Nephron progenitor cell (in vitro differentiated cells): ENCODE measurements at places on chromosomes 7 and 10.

DNA sequence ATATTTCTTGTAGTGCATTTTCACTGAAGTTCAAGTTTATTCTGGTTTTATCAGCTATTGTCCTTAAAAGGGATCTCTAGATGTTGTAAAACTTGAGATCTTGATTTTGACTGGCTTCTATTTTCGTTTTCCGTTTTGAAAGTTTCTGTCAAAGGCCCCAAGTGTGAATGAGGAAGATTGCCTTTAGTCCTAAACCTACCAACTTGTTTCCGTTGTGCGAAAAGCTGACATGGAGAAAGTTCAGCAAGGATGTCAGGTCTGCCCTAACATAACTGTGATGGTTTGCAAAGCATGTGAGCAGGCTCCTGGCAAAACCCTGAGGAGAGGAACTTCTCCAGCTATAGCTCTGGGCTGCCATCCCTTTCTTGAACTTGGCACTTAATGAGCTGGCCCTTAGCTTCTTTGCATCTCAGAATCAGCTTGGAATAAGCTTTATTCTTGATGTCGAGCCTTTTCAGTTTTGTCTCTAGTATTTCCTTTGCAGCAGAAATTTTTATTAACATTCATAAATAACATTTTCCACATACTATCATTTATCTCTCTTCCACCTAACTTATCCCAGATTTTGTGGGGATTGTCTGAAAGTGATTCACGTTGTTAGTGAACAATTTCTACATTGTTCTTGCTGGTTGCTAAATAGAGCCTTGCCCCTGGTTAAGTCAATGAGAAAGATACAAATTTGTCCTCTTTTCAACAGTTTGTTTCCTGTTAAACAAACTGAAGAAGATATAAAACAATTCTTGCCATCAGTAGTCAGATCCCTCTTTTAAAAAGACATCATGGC lies 559.4 kb downstream of the SUGCT start:
- DNase-seq = no peak

DNA sequence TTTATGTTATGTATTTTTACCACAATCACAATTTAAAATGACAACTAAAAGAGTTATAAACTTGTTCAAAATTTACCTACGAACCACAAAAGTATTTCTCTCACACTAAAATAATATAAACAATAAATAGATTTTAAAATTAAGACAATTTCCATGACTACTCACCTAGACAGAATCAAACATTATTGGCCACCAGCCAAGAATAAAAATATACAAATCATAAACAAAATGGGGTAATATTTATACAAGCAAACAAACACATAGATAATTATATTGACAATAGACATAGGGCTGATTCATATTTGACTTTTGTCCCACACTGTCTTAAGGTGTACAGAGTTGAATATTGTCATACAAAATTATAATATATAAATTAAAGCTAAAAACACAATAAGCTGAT lies 119.6 kb upstream of the ZNF92 start:
- DNase-seq = no peak

DNA sequence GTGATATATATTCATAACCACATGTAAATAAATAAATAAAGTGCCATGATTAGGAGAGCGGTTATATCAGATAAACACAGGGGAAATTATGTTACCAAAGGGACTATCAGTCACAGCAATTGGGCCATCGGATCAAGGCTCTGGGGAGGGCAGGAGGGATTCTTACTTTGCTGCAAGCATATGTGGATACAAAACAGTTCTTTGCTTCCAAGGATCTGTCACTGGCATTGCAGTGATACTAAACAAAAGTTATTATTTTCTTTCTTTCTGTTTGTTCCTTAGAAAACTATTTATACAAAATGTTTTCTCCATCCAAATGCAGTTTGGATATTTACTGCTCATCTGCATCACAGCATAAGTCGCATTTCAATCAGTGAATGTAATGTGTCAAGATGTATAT lies 188.4 kb upstream of the MGMT start:
- no peak for DNase-seq

DNA sequence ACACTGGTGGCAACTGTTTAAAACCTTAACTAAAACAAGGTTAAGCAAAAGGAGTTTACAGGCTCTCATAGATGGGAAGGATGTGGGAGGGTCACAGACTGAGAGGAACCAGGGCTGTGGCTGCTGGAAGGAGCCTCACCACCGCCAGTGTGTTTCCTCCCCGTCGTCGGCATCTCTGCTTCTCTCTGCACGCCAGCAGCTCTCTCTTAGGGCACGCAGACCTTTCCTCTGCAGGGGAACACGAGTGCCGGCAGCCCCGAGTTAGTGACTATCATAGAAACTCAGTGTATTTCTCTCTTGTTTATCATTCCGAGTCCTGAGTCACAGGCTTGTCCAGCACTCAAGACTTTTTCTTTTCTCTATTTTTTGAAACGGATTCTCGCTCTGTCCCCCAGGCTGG lies 8.1 kb upstream of the SH2D4B start:
- DNase-seq = no peak

DNA sequence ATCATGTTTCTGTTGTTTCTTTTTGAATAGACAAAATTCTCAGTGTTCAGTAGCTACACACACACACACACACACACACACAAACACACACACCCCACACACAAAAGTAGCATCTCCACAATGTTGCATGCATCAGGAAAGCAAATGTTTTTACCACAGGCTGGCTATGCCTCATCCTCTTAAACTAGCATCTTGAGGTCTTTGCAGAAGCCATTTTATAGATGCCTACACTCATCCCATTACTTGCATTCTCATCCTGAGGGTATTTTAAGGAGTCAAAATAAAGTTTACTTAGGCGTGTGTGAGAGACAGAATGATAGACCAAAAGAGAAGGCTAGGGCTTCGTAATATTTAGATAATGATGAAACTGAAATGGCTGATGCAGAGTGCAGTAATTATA lies 7.9 kb upstream of the INHBA start:
- no peak for DNase-seq

GRCh38 chr7:63039882-63040281 lies 958.8 kb upstream of the ZNF722 start:
- DNase-seq = no peak

GRCh38 chr7:40907286-40907685 lies 772.5 kb downstream of the SUGCT start:
- no peak for DNase-seq

DNA sequence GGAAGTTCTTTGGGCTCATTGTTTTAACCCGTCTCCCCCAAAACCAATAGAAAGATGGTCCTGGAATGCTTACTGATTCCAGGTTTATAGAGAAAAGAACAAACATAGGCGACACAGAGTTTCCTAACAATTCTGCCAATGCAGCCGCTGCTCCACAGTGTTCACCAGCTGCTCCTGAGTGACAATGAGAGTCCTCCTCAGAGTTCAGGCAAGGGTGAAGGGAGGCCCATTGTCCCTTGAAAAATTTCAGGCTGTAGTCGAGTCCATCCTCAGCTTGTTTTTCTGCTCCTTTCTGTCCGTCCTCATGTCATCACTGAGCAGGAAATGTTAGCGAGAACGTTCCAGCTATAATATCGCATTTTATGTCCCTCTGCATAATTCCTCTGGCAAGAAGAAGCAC lies 537.6 kb downstream of the TCERG1L start:
- DNase-seq = no peak

GRCh38 chr10:86533328-86533727 lies 11.7 kb upstream of the WAPL start:
- no peak for DNase-seq

GRCh38 chr10:52864201-52865106 lies 91.9 kb upstream of the MBL2 start:
- DNase-seq = no peak

- no peak for DNase-seq
Measured at GRCh38 chr10:23172429-23173213, 19.5 kb upstream of the PTF1A start.

GRCh38 chr7:69864274-69864673 lies 266.0 kb downstream of the AUTS2 start:
- no peak for DNase-seq

DNA sequence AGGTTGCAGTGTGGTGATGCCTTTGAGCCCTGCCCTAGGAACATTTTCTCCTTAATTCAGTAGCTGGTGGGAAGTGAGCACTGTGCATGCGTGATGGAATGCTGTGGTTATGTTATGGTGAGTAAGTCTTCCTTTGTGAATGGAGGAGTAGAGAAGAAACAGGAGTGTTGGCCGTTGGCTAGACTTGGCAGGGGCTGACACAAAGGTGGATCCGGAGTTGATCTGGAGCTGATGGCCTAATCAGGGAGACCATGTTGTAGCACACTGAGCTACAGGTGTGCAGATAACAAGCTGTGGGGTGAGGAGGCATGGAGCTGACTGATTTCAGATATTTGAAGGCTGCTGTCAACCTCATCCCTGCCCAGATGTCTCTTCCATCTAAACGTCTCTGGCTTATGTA lies 122.3 kb downstream of the CNNM2 start:
- DNase-seq = no peak
